ENCODE measurements at places on chromosomes 12 and 14. TPM values are rescaled to one million over a fixed set of nuclear protein-coding genes. Genes with fewer than 3 reads are reported as not detected.

SOCS4 gene
- total RNA-seq, result 21.8 TPM

SERPINA1 gene
- total RNA-seq, result 432 TPM

ACOT6 gene
- not detected for total RNA-seq

KLRF1 gene
- 6.9 TPM for total RNA-seq

LRRC23 gene
- 19.3 TPM for total RNA-seq

RND1 gene
- 12.3 TPM for total RNA-seq

OR4E1 gene
- total RNA-seq, result not detected

NR2C1 gene
- 38.1 TPM for total RNA-seq

PTCSC3 gene
- not detected for total RNA-seq

OR4M1 gene
- total RNA-seq, result not detected

CRY1 gene
- total RNA-seq, result 56.6 TPM

DBX2 gene
- not detected for total RNA-seq

SYNE2 gene
- 95.1 TPM for total RNA-seq

OR4E2 gene
- total RNA-seq, result not detected

B4GALNT1 gene
- under 0.01 TPM for total RNA-seq

JDP2 gene
- total RNA-seq, result 60.5 TPM

RHEBL1 gene
- 0.98 TPM for total RNA-seq

FLVCR2 gene
- total RNA-seq, result 19.4 TPM

GRCh38 chr12:15276088-15276698 lies 46.1 kb upstream of the PTPRO start:
- no peak for DNase-seq

GRCh38 chr14:61240206-61240605 lies 40.9 kb downstream of the TMEM30B start:
- DNase-seq, result no peak

- no peak for DNase-seq
Measured at GRCh38 chr14:78519863-78520262, 349.7 kb downstream of the NRXN3 start.

GRCh38 chr12:123058481-123058880 lies 78.0 kb downstream of the ARL6IP4 start:
- peak; percentile 70 for DNase-seq

GRCh38 chr12:88141425-88141773 lies 489 bp downstream of the CEP290 start:
- DNase-seq, result no peak

DNA sequence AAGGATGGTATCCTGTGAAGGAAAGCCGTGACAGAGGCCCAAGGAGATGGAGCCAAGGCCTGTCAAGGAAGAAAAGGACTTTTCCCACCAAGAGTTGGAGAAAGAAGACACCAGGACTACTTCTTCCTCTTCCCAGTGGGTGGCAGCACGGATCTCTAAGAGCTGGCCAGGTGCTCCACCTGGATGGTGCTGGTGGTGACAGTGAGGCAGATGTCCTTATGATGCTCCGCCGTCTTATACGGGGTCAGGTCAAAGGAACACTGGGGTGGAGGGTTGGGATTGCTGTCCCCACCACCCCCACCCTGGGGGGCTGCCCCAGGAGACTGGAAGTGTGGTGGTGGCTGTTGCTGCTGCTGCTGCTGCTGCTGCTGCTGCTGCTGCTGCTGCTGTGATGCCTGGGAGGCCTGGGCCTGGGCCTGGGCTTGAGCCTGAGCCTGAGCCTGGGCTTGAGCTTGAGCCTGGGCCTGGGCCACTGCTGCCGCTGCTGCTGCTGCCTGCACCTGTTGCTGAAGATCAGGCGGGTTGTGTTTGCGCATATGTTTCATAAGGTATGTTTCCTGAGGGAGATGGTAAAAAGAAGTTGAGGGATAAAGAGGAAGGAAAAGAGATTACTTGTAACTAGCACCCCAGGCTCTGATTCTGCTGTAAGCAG lies 4.8 kb upstream of the ING4 start:
- DNase-seq, result no peak

GRCh38 chr12:95151406-95151805 lies 65.9 kb downstream of the FGD6 start:
- no peak for DNase-seq

- no peak for DNase-seq
Measured at GRCh38 chr14:68815298-68816182, 22.7 kb upstream of the ZFP36L1 start.

- no peak for DNase-seq
Measured at GRCh38 chr14:99026471-99026870, 245.5 kb downstream of the BCL11B start.

GRCh38 chr12:66900616-66901015 lies 221.7 kb upstream of the GRIP1 start:
- no peak for DNase-seq

DNA sequence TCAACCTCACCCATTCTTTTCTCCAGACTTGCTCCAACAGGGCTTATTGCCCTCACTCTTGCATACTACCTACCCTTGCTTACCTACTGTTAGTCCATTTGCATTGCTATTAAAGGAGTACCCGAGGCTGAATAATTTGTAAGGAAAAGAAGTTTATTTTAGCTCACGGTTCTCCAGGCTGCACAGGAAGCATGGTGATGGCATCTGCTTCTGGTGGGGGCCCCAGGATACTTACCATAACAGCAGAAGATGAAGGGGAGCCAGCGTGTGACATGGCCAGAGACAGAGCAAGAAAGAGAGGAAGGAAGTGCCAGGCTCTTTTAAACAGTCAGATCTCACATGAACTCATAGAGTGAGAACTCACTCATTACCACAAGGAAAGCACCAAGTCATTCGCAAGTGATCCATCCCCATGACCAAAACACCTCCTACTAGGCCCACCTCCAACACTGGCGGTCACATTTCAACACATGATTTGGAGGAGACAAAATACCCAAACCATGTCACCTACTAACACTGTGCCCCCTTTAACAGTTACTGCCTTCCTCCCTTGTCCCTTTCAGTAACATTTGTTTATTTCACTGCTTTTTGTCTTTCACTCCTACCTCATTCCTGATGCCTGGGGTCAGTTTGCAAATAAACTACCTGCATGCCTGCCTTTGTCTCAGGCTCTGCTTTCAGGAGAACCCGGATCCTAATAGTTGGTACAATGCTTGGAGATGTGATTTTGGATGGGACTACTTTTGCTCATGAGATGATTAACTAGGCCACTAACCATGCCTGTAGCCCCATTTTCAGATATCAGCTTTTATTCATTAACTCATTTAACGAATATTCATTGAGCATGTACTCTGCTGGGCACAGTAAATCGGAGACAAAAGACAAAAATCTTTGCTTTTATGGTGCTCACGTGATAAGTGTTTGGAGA lies 41.6 kb upstream of the CSRP2 start:
- no peak for DNase-seq

GRCh38 chr12:103623716-103624115 lies 36.6 kb downstream of the STAB2 start:
- no peak for DNase-seq

DNA sequence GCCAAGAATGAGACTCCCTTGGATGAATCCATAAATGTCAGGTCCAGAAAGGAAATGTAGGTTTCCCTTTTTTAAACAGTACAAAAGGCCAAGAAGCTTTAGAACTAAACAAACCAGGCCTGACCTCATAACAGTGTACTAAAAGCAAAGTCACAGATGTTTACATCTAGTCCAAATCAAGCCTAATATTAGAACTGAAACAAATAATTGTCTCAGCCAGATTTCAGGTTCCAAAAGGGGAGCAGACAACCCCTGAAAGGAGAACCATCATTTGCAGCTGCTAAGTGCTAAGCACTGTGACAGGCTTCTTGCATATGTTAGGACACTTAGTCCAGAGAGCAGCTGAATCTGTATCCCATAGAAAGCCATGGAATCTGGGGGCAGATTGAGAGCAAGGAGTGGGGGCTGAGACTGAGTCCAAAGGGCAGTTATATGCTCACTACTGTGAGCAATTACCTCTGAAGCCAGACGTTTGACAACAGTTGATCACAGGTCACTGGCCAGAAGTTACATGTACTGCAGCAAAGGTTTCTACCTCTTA lies 90.1 kb downstream of the STXBP6 start:
- no peak for DNase-seq

GRCh38 chr14:103199124-103199523 lies 75.9 kb downstream of the TNFAIP2 start:
- DNase-seq, result no peak

DNA sequence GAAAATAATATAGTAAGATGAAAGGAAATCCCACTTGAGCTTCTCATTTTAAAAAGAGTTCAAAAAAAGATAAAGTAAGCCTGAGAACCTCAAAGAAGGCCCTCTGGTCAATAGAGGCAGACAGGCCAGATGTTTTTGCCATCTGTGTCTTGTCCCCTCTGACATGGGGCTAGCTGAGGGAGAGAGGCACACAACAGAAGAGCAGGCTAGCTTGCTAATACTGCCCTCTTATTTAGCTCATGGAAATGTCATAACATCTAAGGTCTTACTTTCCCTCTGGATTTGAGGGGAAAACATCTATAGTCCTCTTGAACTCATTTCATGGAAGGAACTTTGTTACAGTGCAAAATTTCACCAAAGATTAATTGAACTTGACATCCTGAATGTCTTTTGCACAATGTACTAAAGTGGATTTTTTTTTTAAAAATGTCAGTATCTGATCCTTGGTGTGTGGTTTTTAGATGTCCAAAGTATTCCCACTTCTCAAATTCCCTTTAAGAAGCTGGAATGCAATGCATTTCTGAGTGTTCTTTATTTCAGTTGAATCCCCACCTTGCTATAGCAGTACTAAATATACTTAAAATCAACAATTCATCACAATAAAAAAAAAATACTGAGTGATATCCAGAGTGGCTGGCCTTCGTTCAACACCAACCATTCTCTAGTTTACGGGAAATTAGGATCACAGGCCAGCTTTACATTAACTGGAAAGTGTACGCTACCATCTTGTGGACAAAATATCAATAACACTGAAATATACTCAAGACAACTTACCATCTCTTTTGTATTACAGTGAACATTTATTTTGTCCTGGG lies 176.7 kb downstream of the PAH start:
- no peak for DNase-seq

- DNase-seq, result no peak
Measured at GRCh38 chr14:67127174-67127573, 62.1 kb upstream of the GARIN2 start.

DNA sequence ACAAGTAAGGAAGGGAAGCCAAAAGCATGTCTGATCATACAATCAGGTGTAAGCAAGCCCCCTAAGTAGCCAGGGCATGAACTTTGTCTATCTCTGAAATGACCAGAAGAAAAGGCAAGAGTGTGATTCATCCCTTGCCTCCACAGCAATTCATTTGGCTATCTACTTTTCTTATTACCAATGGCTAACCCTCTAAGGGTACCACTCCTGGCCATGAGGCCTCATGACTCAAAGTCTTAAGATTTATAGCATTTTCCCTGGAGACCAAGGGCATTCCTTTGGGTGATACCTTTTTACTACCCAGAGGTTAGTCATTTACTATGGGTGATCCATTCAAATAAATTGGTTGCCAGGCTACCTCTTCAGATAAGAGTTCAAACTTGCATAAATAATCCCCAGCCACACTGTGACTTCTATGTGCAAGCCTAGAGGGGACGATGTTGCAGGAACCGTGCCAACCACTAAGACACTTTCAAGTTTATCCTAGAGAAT lies 1.5 kb upstream of the LGALS3 start:
- no peak for DNase-seq

GRCh38 chr14:78403278-78403815 lies 233.2 kb downstream of the NRXN3 start:
- DNase-seq, result no peak

DNA sequence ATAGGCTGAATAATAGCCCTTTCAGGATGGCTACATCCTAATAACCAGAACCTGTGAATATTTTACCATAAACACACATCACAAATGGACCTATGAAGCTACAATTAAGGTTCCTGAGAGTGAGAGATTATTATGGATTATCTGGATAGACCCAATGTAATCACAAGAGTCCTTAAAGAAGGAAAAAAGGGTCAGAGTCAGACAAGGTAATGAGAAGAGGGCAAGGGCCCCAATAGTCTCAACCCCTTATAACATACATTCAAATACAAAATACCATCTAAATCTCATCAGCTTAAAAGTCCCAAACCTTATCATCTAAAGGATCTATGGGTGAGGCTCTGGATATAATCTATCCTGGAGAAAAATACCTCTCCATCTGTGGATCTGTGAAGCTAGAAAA lies 64.7 kb downstream of the GARIN6 start:
- DNase-seq, result no peak

- DNase-seq, result no peak
Measured at GRCh38 chr12:95147866-95148265, 69.4 kb downstream of the FGD6 start.

DNA sequence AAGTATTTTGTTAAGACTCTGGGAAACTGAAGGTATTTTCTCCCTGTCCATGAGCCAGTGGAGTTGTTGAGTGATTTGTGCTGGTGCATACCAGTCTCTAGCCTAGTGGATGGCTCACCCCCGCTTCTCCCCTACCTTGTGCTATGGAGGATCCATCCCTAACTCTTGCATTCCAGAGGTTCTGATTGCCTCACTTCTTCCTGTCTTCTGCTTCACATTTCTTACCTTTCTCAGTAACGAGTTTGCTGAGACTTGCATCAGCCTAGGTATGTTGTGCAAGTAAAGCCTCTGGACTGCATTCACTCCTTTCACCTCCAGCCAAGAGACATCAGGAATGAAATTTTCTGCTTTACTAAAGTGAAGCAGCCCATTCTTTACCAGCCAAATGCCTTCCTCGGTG lies 391.6 kb downstream of the ZFP36L1 start:
- DNase-seq, result no peak

DNA sequence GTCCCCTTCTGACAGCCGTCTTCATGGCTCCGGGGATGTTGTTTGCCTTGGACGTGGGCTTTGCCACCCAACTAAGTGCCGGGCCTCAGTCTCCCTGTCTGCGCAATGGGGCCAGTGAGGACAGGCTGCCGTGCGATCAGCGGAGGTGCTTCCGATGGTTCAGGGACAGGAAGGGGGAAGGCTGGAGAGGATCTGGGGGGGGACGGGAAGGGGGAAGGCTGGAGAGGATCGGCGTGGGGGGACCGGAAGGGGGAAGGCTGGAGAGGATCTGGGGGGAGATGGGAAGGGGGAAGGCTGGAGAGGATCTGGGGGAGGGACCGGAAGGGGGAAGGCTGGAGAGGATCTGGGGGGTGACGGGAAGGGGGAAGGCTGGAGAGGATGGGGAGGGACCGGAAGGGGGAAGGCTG lies 3.4 kb downstream of the MMP17 start:
- no peak for DNase-seq

- peak; percentile 79 for DNase-seq
Measured at GRCh38 chr12:107607464-107608392, 77.9 kb upstream of the PWP1 start.

DNA sequence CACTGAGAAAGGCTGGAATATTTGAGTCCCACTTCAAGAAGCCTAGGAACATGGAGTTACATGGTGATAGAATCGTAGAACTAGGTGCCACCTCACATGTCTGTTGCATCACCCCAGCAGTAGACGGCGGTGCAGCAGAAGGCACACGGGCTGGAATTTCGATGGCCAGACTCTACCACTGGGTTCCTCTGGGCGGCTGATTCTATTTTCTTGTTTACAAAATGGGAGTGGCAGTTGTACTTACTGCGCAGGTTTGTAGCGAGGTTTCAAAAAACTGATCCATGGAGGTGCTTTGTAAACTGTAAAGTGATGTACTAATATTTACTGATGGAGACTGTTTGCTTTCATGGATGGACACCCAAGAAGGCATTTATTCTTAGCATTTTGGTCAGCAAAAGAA lies 45.7 kb downstream of the WDR20 start:
- no peak for DNase-seq

GRCh38 chr14:47102472-47102871 lies 450.9 kb upstream of the RPL10L start:
- DNase-seq, result no peak

All from upper lobe of left lung (tissue), 6 donors.